Renal cortical epithelial cell (primary cell): ENCODE measurements at places on chromosomes 1 and 21.

GRCh38 chr1:169479363-169480066 lies 6.2 kb downstream of the SLC19A2 start:
- no peak for DNase-seq

DNA sequence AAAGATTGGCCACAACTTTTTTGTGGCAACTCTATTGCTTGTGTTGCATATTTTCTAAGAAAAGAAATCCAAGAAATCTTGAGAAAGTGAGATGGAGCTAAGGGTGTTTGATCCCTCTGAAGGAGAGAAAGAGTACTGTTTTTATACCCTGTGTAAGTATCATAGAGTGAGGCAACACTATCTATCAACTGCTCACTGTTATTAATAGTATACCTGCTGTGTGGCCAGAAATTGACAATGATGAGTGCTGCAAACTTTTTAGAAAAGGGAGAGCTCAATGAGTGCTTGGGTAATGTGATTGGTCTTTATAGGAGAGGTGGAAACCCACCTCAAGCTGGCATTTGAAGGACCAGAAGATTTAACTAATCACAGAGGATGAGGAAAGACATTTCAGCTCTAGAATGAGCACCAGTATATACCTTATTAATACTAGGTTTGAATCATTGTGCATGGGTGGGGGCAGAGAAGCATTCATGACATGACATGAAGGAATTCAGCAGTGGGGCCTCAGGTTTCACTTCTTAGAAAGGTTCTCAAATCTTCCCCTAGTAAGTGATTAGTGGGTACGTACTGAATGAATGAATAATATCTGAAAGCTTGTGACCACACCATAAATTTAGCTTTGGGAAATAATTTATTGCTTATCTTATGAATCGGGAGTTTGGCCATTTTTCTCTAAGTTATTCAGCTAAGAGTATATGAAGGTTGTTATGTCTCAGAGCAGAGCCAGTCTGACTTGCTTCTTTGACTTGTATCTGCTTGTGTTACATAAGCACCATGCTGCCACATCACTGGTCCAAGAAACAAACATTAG lies 169.2 kb upstream of the SGIP1 start:
- no peak for DNase-seq

DNA sequence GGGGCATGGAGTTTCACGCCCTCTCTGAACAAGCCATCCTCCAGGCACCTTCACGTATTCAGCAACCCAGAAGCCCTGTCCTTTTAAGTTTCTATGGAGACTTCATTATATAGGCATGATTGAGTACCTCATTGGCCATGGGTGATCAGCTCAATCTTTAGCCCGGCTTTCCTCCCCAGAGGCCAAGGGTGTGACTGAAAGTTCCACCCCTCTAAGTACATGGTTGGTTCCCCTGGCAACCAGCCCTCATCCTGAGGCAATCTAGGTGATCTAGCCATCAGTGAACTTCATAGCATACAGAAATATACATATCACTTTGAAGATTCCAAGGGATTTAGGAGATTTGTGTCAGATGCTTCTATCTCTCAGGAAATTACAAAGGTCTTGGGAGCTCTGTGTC lies 21.3 kb upstream of the DHX9 start:
- no peak for DNase-seq

- DNase-seq: no peak
Measured at GRCh38 chr1:160579216-160579701, at the start of gene CD84. CD84 (minus strand) TSS chr1:160579496; CDS start chr1:160579437, 59 bp downstream.

GRCh38 chr21:14321042-14321441 lies 61.9 kb downstream of the HSPA13 start:
- no peak for DNase-seq

DNA sequence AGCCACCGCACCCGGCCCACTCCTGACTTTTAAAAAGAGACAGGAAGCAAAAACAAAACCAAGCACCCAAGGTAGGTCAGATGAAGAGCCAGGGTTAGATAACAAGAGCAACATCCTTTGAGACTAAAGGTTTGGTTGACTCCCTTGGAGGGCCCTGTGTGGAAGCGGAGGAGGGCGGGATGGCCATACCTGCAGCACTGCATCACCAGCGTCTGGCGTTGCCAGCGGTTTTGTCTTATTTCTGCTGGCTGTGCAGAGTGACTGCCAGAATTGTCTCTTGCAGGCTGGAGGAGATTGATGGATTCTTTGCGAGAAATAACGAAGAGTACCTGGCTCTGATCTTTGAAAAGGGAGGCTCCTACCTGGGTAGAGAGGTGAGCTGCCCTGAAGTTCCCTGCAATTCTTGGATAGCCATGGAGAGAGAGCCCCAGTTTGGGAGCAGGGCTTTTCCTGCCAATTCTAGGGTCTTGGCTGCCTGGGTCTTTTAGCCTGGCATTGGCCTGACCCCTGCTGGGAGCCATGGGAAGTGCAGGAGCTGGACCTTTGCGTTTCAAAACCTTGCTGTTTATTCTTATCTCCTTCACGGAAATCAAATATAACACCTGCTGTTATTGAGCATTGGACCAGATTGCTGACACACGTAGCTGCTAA lies 24.0 kb downstream of the QSOX1 start:
- peak; percentile 24 for DNase-seq

- DNase-seq: no peak
Measured at GRCh38 chr1:65512967-65513780, 92.7 kb downstream of the LEPR start.

- DNase-seq: no peak
Measured at GRCh38 chr1:153941826-153942725, 4.4 kb downstream of the DENND4B start.

DNA sequence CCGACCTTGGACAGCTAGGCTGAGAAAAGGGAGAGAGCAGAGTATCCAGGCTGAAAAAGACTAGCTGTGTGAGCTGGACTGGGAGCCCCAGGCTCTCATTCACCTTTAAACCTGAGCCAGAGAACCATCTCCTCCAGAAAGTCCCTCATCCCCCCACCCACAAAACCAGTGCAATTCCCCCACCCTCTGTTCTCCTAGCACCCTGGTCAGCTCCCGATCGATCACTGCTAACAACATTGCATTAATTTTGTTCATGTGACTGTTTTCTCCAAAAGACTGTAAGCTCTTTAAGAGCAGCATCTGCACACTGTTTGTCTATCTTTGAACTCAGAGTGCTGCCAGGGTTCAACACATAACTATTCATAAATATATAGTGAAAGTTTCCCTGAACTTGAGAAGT lies 67.1 kb upstream of the NFASC start:
- DNase-seq: no peak

DNA sequence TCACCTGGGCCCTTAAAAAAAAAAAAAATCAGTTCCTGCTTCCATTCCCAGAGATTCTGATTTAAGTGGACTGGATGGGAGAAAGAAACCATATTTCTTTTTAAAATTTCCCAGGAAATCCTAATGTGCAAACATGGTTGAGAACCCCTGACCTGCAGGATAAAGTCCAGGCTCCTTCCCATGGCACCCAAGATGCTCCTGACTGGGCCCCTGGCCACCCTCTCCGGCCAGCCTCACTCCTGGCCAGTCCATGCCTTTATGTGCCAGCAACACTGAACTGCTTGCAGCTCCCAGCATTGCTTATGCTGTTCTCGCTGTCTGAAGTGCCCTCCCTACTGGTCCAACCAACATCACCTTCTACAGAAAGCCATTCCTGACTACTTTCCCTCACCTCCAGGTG lies 93.9 kb downstream of the TEX35 start:
- no peak for DNase-seq

GRCh38 chr1:2242814-2243725 lies 15.0 kb downstream of the SKI start:
- no peak for DNase-seq

GRCh38 chr1:161866241-161866640 lies 100.1 kb downstream of the ATF6 start:
- peak; percentile 23 for DNase-seq

- DNase-seq: no peak
Measured at GRCh38 chr1:60068393-60069045, 5.1 kb downstream of the C1orf87 start.

- DNase-seq: no peak
Measured at GRCh38 chr1:75693551-75693950, 31.0 kb upstream of the ACADM start.

GRCh38 chr1:29100487-29100886 lies 23.2 kb downstream of the TMEM200B start:
- no peak for DNase-seq

- DNase-seq: peak; percentile 50
Measured at GRCh38 chr1:75992312-75992711, 60.1 kb upstream of the ASB17 start.

DNA sequence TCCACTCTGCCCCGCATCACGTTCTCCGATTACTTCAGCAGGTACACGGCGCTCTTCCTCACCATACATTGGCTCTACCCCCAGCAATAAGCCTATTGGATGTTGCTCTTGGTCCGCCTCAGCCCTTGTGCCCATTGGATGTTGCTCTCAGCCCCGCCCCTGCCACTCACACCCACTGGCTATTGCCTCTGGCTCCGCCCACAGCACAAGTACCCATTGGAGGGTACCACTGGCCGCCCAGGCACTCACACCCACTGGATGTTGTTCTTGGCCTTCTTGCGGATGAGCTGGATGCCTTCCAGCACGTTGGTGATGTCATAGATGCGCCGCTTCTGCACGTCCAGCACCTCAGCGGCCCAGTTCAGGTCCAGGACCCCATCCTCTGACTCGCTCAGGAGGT lies 9.4 kb downstream of the E2F2 start:
- DNase-seq: no peak

DNA sequence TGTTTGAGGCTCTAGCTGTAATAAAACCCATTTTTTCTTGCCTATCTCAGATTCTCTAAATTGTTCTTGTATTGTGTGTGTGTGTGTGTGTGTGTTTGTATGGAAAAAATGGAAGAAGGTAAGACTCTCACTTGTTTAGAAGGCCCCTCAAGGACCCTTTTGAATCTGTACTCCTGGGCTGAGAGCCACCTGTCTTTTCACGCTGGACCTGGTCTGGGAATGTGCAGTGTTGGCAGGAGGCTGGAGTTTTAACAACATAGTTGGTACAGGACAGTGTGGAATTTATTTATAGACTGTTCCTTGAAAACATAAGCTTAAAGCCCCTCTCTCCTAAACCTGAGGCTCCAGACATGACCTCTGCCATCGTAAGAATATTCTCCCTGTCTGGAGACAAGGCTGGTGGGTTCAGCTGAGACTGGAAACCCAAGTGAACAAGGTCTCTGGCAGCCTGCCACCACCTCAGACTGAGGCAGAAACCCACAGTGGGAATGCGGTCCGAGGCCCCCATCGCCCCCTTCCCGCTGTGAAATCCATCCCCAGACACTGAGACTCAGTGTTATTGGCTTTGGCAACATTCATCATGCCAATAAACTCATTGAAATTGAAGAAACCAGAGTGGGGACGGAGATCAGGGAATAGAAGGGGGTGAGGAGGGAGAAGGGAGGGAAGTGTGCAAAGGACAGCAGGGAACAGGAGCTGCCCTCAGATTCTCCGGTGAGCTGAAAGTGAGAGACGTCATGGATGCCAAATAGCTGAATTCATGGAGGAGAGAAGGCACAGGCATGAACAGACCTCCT lies 24.6 kb upstream of the PLXNA2 start:
- no peak for DNase-seq

- DNase-seq: peak; percentile 34
Measured at GRCh38 chr1:204296431-204296988, 63.2 kb downstream of the PLEKHA6 start.

DNA sequence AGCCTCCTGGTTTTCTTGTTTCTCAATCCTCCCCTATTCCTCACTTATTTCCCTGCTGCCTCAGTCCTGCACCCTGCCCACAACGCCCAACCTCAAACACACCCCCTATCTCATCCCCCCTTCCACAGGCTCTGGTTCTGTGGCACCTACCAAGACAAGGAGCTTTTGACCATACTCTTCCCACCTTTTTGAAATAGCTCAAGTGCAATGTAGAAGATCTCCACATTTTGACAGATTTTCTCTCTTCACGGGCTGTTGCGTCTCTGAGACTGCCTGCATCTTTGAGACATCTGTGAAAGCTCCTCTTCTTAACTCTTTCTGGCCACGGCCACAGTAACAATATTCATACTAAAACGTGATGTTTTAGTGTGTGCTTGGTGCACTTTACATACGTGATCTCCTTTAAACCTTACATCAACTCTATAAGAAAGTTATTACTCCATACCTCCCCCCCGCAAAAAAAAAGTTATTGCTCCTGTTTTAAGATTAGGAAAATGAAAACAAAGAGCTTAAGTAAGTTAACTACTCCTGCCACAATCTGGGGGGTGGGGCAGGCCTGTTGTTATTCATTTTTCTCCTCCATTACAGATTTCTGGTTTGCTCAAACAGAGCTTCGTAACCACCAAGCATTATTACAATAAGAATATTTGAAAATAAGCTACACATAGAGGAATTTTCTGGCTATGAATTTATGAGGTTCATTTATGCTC lies 1.8 kb upstream of the SERBP1 start:
- no peak for DNase-seq

DNA sequence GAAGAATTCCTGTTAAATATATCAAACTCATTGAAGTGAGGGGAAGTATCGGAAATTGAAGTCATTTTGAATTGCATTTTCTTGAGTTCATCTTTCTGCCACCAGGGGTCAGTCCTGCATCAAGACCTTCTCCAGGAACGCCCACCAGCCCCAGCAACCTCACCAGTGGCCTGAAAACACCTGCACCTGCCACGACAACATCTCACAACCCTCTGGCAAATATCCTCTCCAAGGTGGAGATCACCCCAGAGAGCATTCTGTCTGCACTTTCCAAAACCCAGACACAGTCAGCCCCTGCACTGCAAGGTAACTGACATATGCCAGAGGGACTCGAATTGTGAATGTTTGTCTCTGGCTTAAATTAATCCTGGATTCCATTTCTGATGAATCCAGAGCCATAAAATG lies 22.8 kb upstream of the TARS2 start:
- DNase-seq: peak; percentile 58

- no peak for DNase-seq
Measured at GRCh38 chr1:151540982-151541377, 871 bp downstream of the TUFT1 start.

DNA sequence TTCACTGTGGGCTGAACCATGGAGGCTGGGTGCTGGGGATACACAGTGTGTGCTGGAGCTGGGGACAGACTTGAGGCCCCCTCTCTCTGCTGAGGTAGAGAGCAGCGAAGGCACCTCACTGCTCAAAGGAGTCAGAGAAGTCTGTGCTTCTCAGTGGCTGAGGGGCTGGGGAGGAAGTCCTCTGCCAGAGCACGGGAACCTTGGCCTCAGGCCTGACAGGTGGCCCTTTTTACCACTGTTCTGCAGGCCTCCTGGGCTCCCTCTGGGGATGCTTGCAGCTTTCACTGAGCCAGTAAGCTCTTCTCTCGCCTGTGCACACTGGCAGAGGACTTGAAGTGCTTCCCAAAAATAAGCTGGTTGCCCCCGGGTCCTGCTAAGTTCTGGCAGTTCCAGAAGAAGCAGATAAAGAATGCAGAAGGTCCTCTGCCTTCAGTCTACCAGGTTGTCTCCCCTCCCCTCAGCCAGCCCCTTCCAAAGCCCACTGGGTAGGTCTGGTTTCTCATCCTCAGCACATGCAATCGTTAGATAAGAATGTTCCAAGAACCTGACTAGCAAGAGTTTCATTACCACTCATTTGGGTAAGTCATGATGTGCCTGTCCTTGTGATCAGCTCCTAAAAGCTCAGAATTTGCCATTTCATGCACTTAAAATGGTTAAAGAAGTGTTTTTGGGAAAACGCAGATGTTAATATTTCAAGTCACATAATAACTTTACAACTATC lies 53.9 kb downstream of the TENT5C start:
- DNase-seq: no peak
